Caco-2 (cell line): ENCODE measurements at places on chromosomes 4 and X. TPM values are rescaled to one million over a fixed set of nuclear protein-coding genes. Genes with fewer than 3 reads are reported as not detected.

- DNase-seq = no peak
Measured at GRCh38 chr4:126957987-126958386, 674.8 kb upstream of the INTU start.

SERPINA7 gene
- total RNA-seq = not detected in 2 replicates

ETNPPL gene
- not detected in 2 replicates for total RNA-seq

- DNase-seq = no peak
Measured at GRCh38 chr4:122845760-122846159, 19.1 kb downstream of the FGF2 start.

GRCh38 chr4:186760576-186760975 is 36.9 kb upstream of the FAT1 start:
- DNase-seq = no peak

DNA sequence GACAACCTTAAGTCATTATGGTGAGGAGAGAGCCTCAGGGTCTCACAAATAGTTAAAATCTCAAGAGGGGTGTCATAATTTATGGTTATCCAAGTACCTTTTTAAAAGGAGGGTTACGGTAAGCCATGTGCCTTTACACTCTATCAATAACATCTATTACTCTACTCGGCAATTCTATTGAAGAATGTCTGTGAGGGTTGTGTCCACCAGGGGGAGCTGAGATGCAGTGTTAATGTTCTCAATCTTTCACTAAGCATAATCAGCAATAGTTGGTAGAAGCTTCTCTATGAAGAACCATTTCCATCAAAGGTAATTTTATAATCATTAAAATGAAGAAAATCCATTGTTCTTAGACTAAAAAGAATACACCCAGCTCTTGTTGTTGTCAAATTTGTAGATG is 457.4 kb downstream of the CENPC start:
- peak; percentile 55 for DNase-seq

ITIH6 gene
- 0.29 and 0.39 TPM in 2 replicates for total RNA-seq

- DNase-seq = no peak
Measured at GRCh38 chrX:16993791-16994318, 47.4 kb downstream of the REPS2 start.

GRCh38 chrX:50996930-50997329 is 86.4 kb downstream of the BMP15 start:
- DNase-seq = no peak

GRCh38 chrX:47297874-47298273 is 65.1 kb downstream of the USP11 start:
- peak; percentile 72 for DNase-seq

DNA sequence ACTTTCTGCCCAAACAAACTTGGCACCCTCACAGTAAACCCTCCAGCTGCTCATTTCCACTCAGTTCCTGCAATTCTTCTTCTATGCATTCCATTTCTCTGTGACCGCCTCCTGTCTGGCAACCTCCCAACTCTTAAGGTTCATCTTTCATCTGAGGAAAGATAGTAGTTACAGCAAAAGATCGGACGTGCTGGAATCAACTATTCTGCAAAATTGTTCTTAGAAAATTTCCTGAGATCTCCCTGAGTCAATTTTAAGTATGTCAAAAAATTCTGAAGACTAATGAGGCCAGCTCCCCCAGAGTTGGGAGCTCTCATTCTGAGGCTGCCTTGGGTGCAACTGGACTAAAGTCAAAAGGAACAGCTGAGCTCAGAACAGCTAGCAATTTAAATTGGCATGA is 1026.0 kb downstream of the ADGRL3 start:
- no peak for DNase-seq

DNA sequence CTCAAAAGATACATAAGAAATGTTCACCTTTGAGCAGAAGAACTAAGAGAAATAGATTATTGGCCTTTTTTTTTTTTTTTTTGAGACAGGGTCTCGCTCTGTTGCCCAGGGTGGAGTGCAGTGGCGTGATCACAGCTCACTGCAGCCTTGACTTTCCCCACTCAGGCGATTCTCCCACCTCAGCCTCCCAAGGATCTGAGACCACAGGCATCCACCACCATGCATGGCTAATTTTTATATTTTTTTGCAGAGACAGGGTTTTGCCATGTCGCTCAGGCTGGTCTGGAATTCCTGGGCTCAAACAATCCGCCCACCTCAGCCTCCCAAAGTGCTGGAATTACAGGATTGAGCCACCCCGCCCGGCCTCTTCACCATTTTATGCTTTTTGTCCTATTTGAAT is 2.9 kb upstream of the TLR6 start:
- DNase-seq = no peak

GRCh38 chrX:63581906-63582305 is 203.1 kb downstream of the ARHGEF9 start:
- DNase-seq = no peak

- DNase-seq = no peak
Measured at GRCh38 chr4:188005561-188005960, 10.0 kb downstream of the ZFP42 start.

ATRX gene
- total RNA-seq = 61.2 and 71.4 TPM in 2 replicates

- no peak for DNase-seq
Measured at GRCh38 chr4:42347076-42347475, 50.2 kb upstream of the SHISA3 start.

DNA sequence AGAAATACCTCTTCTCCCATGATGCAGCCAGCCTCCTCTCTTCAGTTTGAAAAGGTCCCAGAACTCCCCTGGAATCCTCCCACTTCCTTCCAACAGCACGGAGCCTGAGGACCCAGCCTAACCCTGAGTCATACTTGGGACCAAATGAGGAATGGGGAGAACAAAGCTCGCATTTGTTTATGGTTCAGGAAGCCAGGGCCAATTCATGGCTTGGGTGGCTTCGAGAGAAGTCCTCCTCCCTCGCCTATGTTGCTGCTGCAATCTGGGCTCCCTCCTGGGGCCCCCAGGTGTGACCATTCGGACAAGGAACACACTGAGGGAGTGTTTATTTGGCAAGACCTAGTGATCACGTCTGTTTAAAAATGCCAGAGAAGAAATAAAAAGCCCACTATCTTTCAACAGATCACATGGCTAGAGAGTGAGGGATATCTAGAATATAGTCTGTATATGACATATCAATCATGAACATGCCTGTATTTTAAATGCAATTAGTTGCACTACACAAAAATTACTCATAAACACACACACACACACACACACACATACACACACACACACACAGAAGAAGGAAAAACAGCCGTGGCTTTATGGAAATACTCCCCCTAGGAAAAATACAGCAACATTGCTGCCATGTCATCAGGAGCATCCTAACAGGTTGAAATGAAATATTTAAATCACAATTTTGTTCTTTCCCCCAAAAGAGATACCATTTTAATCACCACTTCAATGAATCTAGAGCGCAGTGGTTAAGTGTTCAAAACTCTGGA is 155.7 kb upstream of the MAP3K15 start:
- DNase-seq = peak; percentile 60

DNA sequence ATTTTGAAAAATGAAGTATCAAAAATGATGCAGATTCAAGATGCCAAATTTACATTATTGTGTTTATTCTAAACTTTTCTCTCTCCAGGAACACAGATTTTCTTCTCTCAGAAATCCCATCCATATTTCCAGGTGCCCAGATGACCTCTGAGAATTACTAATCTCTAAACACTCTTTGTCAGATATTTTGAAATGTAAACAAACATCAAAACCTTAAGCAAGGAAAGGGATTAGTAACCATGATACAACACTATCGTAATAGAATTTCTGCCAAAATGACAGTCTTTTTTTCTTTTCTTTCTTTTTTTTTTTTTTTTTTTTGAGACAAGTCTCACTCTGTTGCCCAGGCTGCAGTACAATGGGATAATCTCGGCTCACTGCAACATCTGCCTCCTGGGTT is 76.7 kb downstream of the PDS5A start:
- no peak for DNase-seq

- DNase-seq = no peak
Measured at GRCh38 chr4:154625971-154626370, 13.5 kb upstream of the FGG start.

GRCh38 chr4:181618896-181619295 is 624.3 kb upstream of the TENM3 start:
- peak; percentile 5 for DNase-seq

DNA sequence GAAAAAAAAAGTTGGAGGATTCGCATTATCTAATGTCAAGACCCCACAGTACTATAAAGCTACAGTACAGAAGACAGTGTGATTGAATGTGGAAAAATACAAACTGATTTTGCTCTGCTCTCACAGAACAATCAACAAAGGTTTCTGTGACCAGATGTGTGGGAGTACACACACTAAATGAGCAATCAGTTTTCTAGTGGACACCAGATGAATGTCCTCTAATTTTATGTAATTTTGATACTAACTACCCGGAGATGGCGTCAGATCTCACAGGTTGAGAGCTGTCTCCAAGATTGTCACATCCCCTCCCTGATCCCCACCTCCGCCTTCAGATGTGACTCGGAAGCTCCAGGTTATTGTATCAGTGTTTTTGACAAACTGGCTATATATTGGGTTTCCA is 81.9 kb upstream of the HUWE1 start:
- DNase-seq = no peak

MMRN1 gene
- total RNA-seq = not detected in 2 replicates

DNA sequence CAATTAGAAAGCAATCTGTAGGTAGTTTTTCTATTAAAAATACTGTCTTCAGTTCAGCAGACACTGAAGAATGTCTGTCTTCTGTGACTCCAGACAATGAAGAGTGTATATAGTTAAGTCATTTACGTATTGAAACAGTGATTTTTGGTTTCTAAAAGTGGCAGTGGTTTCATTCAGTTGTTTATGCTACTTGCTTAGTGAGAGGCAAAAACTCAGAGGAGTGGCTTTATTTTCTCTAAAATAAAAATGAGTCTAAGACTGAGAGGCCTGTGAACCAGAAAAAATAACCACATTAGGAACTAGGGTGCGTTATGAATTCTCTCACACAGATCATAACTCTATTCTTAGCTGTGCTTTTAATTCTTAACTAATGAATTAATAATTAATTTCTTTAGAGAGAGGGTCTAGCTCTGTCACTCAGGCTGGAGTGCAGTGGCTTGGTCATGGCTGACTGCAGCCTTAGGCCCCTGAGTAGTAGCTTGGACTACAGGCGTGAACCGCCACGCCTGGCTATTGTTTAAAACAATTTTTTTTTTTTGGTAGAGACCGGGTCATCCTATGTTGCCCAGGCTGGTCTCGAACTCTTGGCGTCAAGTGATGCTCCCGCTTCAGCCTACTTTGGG is 31.4 kb downstream of the FREM3 start:
- no peak for DNase-seq

DNA sequence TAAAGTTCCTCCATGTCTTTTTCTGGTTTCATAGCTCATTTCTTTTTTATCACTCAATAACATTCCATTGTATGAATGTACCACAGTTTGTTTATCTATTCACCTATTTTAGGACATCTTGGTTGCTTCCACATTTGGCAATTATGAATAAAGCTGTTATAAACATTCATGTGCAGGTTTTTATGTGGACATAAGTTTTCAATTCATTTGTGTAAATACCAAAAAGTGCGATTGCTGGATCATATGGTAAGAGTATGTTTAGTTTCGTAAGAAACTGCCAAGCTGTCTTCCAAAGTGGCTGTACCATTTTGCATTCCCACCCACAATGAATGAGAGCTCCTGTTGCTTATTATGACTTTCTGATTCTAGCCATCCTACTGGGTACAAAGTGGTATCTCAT is 36.3 kb upstream of the ZFX start:
- DNase-seq = no peak

INPP4B gene
- 10.3 and 14.9 TPM in 2 replicates for total RNA-seq

HELT gene
- not detected in 2 replicates for total RNA-seq

PKD2 gene
- total RNA-seq = 7.3 and 7.9 TPM in 2 replicates

DNA sequence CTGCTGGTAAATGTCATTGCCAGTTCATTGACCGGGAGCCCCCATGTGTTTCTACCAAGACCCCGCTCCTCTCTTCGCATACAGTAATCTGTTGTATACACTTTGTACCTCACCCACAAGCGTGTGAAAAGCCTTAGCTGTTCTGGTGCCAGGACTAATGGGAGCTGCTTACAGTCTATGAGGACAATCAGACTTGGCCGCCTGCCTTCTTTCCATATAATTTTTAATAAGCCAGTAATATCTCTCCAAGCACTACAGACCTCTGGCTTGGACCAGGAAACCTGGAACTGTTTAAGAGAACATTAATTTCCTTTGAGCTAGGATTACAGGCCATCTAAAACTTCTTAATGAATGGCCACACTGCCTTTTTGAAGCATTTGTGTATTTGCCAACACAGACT is 149.7 kb upstream of the MSX1 start:
- no peak for DNase-seq

GRCh38 chrX:32868524-32868895 is 342.8 kb downstream of the DMD start:
- DNase-seq = peak; percentile 35

DNA sequence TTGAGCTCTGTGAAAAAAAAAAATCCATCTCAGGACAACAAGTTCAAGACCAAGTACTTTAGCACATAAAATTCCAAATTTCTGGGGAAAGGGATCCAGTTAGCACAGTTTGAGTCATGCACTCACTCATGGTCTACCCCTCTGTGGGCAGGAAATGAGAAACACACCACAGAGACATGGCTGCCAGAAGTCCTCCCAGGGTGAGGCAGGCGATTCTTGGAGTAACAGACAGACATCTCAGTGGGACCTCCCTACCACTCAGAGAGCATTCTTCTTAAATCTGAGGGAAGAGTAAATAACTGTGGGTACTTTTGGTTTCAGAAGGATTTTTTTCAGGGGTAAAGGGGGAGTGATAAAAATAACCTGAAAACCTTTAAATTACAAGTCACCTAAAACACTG is 14.1 kb downstream of the CXCL1 start:
- no peak for DNase-seq

LRAT gene
- total RNA-seq = 0.73 and 0.91 TPM in 2 replicates

RIPPLY1 gene
- total RNA-seq = not detected in 2 replicates

DNA sequence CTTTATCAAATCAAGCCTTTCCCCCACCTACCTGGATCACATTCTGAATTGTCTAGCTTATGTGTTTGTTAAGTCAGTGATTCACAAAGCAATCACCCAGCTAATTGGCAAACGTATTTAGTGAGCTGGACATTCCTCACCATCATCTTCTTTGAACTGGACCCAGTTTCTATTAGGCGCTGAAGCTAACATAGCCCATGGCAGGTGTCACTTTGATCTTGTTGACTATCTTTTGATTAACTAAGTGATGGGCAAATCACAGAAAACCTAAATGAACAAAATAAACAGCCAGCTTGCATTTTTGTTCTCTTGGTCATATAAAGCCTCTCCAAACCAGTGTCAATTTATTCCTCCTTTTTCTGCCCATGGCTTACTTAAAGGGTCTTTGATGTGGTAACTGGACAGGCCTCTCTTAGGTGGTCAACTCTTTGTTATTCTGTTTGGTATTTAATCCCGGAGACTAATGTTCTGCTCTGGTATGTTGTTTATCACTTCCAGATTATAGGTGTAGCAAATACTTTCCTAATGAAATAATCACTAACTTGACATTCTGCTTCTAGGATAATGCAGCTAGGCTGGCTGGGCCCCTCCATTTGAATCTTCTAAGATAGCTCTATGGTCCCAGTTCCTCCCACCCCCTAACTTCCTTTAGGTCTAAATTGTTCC is 105.3 kb upstream of the SMIM10 start:
- peak; percentile 5 for DNase-seq

- DNase-seq = no peak
Measured at GRCh38 chr4:94352163-94352562, 9.5 kb upstream of the HPGDS start.

TBC1D9 gene
- total RNA-seq = 12.5 and 13.6 TPM in 2 replicates

GRCh38 chr4:157023941-157024340 is 52.0 kb upstream of the GLRB start:
- DNase-seq = no peak

P2RY8 gene
- total RNA-seq = not detected in 2 replicates

TLR3 gene
- total RNA-seq = 0.42 and 0.57 TPM in 2 replicates

- DNase-seq = peak; percentile 39
Measured at GRCh38 chr4:101970547-101971155, 180.1 kb downstream of the BANK1 start.

GRCh38 chr4:675036-675882 is 917 bp downstream of the MYL5 start:
- no peak for DNase-seq
